ENCODE measurements at places on chromosomes 2 and 18.

DNA sequence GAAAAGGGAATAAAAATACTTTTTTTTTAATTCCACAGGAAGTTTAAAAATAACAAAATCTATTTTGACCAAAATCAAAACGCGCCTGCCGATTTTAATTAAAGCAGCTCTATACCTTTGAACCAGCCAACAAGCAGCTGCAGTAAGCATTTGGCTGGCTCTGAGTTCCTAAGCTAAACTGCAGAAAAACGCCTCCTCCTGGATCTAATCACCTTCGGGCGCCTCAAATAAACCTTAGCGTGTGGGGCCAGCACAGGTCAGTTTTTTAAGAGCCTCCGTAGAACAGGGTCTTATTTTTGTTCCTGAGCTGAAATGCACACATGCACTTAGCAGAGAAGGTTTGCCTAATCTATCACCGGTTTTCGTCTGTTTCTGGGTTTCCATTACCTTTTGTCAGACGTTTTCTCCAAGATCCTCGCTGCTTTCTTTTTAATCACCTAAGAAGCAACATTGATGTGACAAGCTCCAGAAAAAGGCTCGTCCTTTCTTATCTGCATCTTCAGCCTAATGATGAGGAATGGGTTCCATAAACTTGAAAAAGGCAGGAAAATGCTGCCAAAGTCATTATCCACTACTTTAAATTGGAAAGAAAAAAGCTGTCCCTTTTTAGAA, 64.7 kb upstream of the HNRNPA3 start:
- DNase-seq: no peak

DNA sequence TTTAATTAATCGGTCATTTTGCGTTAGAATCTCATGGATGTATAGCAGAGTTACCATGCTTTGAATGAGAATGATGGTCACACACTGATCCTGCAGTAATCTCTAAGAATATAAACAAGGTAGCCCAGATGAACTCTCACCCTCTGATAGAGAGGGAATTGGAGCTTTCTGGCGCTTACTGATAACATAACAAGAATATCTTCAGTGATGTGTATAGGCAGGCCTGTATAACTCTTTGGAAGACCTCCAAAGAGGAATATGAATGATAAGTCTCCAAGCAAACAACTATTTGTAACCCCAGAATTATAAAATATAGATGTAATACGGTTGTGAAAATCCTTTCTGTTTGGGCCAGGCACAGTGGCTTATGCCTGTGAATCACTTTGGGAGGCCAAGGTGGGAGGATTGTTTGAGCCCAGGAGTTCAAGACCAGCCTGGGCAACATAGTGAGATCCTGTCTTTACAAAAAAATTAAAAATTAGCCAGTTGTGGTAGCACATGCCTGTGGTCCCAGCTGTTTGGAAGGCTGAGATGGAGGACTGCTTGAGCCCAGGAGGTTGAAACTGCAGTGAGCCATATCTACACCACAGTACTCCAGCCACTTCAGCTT, 52.5 kb upstream of the LTBP1 start:
- no peak for DNase-seq

DNA sequence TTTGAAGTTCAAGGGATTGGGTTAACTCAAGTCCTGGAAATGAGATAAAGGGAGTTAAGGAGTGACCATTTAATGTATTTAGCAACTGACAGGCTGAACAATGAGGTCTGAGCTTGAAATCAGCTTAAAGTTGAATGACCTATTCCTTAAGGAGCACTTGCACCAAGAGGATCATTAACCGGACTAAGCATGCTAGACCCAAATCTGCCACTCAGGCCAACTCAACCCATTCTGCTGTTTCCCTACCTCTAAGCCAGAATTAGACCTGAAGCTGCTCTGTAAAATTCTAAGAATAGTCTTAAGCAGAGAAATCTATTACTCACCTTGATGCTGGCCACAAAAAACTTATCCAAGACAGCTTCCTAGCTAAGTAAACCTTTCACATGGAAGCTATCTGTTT, 59.8 kb downstream of the SPRED2 start:
- no peak for DNase-seq

- DNase-seq: no peak
Observed at GRCh38 chr18:56649996-56650395, 1.2 kb upstream of the WDR7 start.

DNA sequence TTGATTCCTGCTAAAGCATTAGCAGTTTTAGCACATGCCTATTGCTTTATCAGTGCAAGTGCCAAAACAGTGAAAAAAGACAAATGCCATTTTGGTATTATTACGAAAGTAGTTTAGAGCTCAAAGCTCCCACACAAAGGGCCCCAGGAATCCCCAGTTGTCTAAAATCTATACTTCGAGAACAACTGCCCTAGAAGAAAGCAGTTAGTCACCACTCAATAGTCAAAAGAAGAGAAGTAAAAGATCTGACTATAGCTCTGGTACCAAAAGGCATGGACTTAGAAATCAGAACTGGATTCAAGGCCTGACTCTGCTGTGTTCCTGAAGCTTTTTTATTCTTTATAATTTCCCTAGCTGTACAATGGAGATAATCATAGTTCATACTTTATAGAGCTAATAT, 21.8 kb downstream of the SCN3A start:
- no peak for DNase-seq

DNA sequence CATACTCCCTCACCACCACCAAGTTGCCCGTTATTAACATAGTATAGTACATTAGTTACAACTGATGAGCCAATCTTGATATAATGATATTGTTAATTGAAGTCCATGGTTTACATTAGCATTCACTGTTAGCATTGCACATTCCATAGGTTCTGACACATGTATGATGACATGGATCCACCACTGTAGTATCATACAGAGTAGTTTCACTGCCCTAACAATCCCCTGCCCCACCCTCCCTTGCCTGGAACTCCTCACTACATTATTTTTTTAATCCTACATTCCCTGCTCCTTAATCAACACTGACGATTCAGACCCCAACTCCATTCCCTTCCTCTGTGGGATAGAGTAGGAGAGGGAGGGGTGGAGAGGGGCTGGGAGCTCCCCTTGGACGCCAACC, 20.2 kb upstream of the ST3GAL5 start:
- DNase-seq: no peak

DNA sequence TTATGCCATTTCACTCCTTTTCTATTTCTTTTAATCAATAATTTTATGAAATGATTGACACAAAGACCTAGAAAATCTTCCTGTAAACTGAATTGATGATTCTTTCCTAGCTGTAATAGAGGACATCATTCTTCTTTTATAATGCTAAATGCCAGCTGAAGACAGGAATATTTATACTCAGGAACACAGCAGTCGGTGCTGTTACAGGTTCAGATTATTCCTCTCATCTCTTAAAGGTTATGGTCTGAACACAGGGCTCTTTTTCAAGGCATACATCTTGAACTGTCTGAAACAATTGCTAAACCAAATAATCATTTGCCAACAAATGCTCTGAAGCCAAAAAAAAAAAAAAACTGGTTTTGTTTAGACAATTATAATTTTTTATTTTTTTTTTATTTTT, 305.0 kb upstream of the MMADHC start:
- no peak for DNase-seq

GRCh38 chr2:171433763-171434012, at the start of gene METTL8:
TSS of gene METTL8 (minus strand) at chr2:171433990. CDS start at chr2:171392185, 41,805 bp downstream.
- no peak for DNase-seq

- no peak for DNase-seq
Observed at GRCh38 chr2:119025013-119025412, 83.0 kb downstream of the MARCO start.

- no peak for DNase-seq
Observed at GRCh38 chr2:106332054-106332453, 136.2 kb downstream of the RGPD3 start.

DNA sequence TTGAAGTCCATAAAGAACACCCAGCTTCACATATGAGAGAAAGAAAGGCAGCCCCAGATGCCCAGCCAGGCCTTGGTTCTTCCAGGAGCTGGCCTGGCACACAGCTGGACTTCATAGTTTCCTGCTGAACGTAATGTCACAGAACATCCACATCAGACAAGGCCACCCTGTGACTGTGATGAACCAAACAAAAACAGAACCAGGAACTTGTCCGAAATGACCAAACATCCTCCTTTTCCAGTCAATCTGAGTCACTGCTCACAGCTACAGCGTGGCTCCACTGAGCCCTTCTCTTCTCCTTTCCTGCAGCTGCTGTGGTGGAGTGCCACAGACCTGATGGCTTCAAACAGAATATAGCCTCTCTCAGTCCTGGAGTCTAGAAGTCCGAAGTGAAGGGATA, 45.4 kb upstream of the PAPOLG start:
- no peak for DNase-seq

DNA sequence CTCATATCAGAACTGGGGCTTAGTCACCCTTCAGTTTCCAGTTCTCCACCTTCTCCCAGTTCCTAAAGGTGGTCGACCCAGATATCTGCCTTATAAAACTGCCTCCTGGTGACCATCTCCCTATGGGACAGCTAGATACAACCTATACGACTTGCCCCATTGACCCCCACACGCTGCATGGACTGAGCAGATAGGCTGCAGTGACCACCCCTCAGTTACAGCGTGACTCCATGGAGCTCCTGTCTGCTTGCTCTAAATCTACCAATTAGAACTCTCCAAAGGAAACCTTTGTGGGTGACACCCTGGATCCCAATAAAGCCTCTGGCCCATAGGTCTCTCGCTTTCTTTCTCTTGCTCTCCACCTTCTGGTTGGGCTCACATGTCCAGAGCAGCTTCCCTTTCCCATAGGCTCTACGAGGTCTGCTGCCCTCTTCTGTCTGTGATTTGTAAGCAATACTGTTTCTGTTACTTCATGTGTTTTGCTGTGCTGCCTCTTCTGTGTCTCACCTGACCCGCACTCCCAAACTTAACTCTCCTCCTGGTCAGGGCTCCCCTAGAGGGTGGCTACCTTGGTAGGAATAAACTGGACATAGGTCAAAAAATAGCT, 971.3 kb upstream of the FAM98A start:
- no peak for DNase-seq

DNA sequence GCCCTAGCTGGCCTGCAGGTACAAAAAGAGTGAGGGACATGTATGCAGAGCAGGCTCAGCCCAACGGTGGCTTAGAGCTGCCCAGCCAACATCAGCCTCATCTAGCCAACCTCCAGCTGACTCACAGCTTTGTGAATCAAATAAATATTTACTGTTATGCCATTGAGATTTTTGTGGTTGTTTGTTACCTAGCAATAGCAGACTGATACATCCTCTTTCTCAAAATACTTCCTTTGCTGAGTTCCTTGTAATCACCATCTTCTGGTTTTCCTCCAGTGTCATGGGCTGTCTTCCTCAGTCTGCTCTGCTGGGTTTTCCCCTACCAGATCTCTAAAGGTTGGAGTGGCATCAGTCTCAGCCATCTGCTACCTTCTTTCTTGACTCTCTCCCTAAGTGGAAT, 126.6 kb upstream of the SLC1A4 start:
- DNase-seq: no peak

DNA sequence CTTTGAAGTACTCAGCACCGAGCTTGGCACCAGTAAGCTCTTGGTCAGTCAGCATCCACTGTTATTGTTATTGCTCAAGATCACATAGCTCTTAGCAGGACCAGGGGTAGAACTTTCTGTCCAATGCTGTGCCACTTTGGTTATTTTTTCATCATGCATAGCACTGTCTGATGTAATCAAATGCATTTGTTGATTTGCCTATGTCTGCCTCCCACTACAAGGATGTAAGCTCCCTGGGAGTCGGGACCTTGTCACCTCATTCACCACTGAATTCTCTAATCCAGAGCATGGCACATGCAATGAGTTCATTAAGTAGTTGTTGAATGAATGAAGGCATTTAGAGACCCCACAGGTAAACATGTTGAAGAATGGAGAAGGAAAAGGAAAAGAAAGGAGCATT, 29.0 kb upstream of the DLX1 start:
- DNase-seq: no peak

- no peak for DNase-seq
Observed at GRCh38 chr2:117862459-117862858, 48.0 kb downstream of the DDX18 start.

- DNase-seq: no peak
Observed at GRCh38 chr18:58359620-58360019, 269.3 kb downstream of the ALPK2 start.

DNA sequence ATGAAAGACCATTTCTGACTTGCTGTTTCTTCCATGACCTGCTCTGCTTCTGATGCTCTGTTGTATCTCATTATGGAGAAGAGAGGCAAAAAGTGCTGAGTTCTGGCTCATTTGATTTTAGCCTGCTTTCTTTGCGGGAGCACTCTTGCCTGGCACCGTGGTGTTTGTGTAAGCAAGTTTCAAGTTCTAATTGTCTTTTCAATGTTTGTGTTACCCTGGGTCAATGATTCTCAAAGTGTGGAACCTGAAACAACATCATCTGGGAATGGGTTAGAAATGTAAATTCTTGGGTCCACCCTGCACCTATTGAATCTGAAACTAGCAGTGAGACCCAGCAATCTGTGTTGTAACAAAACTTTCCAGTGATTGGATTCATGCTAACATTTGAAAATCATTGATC, 85.5 kb upstream of the STON1 start:
- DNase-seq: no peak
